ENCODE measurements at places on chromosomes 6 and 20.

DNA sequence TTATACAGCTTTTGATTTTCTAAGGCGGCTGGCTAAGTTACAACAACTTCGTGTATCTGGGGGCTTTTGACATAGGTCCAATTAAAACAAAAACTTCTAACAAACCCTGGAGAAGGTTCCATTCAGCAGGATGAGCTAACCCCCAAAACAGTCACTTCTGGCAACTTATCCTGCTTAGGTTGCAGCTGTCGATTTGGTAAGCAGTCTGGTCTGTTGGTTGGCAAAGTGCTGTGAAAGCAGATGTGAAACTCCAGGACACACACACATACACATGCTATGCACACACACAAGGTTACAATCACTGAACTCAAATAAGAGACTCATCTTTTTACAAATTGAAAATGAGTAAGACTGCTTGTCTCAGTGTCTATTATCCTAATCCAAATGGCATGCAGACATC lies 119.0 kb upstream of the STMND1 start:
- no peak for DNase-seq

- no peak for DNase-seq
These were observed 56.4 kb downstream of the ZMYND8 start for GRCh38 chr20:47300071-47300470.

- DNase-seq: no peak
These were observed 284.9 kb upstream of the NRSN1 start for GRCh38 chr6:23841116-23841515.

- DNase-seq: peak; percentile 95
These were observed at the start of gene KIF3B for GRCh38 chr20:32277361-32278198. KIF3B (plus strand) TSS chr20:32277651; CDS start chr20:32309778, 32,127 bp downstream.

DNA sequence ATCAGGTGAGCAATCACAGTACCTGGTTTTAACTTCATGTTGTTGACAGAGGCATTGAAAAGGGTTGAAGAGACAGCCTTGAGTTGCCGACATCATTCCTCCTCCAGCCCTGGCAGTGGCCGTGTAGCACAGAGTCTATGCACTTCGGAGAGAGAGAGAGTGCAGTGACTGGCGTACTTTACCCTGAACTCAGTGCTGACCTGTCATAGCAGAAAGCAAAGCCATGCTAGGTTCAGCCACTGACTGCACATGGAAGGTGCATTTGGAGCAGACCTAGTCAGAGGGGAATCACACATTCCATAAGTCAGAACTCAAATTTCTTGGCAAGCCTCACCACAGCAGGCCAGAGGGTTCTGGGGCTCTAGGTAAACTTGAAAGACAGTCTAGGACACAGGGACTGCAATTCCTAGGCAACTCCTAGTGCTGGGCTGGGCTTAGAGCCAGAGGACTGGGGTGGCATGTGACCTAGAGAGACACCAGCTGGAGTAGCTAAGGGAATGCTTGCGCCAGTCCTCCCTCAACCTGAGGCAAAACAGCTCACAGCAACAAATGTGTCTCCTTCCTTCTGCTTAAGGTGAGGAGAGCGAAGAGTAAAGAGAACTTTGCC lies 69.1 kb downstream of the ELOVL4 start:
- no peak for DNase-seq

DNA sequence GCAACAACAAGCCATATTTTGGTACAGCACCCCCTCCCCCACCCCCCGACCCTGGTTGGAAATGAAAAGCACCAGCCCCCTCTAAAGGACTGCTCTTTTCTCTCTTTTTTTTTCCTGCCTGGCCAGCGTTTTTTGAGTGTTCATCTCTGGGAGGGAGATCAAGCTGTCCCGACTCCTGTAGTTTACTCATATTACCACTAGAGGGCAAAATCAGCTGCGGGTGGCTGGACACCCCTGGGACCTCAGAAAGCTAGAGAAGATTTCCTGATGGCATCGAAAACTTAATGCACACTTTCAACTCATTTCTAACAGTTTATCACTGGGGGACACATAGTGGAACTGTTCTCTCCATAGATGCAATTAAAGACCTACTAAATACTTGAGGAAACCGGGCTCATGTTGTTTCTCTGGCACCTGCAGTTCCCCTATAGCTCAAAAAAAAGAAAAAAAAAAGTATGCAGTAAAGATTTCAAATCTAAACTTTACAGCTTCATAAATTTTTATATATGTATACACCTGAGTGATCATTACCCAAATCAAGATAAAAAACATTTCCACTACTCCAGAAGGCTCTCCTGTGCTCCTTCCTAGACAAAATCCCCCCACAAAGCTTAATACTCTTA lies 24.4 kb downstream of the CNBD2 start:
- peak; percentile 83 for DNase-seq

GRCh38 chr6:131966443-131966842 lies 15.3 kb upstream of the CCN2 start:
- DNase-seq: no peak

DNA sequence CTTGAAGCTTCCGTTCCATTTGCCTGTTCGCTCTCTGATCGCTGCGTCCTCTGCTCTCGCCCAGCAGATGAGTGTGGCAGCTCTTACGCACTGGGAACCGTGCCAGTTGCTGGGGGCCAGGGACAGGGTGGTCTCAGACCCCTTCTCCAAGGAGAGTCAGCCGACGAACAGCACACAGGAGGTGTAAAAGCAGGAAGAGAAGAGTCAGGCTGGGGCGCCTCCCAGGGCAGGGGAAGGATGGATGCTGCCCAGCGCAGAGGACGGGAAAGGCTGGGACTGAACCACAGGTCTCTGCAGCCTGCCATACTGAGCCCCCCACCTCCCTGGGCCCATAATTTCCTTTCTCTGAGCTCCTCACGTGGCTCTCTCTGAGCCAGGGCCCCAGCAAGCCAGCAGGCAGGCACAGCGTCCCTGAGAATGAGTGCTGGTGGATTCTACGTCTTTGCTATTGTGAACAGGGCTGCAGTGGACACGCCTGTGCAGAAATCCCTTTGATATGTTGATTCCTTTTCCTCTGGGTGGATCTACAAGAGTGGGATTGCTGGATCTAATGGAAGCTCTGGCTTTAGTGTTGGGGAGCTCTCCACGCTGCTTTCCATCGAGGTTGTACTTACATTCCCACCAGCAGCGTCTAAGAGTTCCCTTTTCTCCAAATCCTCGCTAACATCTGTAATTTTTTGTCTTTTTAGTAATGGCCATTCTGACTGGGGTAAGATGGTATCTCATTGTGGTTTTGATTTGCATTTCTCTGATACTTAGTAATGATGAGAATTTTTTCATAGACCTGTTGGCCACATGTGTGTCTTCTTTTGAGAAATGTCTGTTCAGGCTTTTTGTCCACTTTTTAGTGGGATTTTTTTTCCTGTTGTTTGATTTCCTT lies 104.1 kb downstream of the PSMB1 start:
- DNase-seq: no peak

- DNase-seq: peak; percentile 55
These were observed 448 bp upstream of the RIN2 start for GRCh38 chr20:19757487-19758132.

- no peak for DNase-seq
These were observed 402.9 kb upstream of the SOX4 start for GRCh38 chr6:21190701-21191100.

GRCh38 chr20:722822-723644 lies 45.3 kb downstream of the SLC52A3 start:
- no peak for DNase-seq

GRCh38 chr20:16437387-16437996 lies 135.8 kb downstream of the KIF16B start:
- DNase-seq: no peak

DNA sequence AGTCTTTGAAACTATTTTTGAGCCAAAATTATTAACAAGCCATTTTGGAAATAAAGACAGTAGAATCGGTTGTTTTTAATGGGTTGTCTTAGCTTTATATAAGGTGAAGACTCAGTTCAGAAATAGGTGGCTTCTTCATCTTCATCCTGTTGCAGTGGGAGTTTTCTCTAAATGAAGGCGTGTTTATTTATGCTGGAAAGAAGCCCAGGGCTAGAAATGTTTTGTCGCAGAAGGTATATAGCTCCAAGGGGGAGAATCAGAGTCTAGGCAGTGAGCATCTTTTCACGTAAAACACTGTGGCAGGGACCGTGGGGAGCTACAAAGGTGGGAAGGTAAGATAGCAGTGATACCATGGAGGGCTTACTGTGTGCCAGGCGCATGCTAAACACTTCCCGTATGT lies 34.3 kb downstream of the FARS2 start:
- DNase-seq: no peak

- DNase-seq: no peak
These were observed 7.8 kb downstream of the ADA start for GRCh38 chr20:44643596-44644229.

DNA sequence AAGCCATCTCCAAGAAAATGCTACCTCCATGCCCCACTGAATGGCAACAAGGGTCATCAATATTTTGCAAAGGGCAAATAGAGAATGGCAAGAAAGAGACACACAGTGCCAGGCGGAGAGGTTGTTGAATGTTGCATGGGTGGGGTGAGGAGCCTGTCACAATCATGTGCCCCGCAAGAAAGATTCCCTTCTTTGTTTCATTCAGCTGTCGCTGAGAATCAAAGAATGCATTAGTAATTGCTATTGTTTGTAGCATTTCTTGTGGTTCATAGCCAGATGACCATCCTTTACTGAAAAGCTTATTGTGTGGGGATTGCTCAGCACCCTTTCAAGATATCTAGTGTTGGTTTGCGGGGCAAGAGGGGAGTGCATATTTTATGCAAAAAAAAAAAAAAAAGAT lies 166.5 kb upstream of the QKI start:
- DNase-seq: no peak

DNA sequence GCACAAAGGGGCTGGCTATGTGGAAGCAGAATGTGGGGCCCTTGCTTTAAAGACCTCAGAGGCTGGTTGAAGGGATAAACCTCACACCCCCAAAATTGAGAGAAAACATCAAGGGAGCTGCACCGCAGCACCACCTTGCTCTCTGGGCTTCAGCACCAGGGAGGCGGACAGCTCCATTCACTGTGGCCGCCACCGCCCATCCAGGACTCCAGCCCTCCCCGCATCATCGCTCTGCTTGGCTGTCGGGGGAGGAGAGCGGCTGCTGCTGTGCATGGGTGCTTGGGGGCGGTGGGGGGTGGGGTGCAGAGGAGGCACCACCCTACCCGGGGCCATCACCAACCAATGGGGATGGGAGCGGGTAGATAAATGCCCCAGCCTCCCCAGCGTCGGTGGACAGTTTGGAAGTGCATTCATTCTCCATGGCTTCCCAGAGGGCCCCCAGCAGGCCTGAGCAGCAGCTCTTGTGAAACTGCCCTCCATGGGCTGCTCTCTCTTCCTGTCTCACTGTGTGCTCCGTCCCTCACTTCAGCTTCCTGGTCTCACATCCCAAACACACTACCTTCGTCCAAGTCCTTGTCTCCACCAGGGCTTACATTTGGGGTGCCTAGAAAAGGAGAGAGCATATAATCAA lies 75.7 kb upstream of the BHLHE23 start:
- peak; percentile 53 for DNase-seq

DNA sequence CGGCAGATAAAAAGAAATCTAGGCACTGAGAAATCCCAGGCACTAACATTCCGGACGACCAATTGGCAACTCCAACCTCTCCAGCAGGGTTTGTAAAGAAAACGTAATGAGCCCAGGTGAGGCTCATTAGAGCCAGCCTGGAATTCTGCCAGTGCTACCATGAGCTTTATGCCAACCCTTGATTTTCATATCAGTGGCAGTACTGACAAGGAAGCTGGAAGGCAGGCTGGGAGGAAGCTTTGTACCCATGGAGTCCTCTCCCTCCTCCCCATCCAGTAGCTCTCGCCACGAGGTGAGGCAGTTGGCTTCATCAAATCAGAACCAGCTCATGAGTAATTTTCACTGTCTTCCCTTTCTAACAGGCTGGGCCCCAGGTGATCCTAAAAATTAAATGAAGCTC lies 250.2 kb downstream of the ZNF217 start:
- no peak for DNase-seq

DNA sequence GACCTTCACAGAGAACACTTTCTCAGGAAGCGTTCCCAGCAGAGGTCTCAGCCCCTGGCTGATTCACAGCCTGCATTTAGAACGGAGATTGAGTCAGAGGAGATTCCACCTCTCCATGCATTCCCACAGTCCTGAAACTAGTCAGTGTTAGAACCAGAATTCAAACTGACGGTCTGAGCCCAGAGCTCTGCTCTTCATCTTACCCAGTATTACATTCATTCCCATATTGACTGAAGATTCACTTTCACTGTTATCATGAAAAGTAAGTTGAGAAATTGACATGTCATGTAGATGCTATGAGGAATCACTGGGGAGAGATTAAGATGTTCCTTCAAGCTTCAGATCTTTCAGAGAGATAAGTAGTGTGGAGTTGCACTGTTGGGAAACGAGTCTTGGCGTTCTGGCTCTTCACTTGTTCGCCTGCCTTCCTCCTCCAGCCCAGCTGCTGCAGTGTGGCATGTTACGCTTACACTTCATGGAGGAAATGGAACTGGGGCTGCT lies 28.3 kb downstream of the MAS1 start:
- no peak for DNase-seq

GRCh38 chr6:2875359-2876191 lies 27.5 kb downstream of the SERPINB9 start:
- DNase-seq: peak; percentile 76

GRCh38 chr6:74284284-74284683 lies 588.3 kb downstream of the CD109 start:
- DNase-seq: no peak

GRCh38 chr6:43673444-43674084 lies 14.0 kb downstream of the MRPS18A start:
- DNase-seq: no peak

DNA sequence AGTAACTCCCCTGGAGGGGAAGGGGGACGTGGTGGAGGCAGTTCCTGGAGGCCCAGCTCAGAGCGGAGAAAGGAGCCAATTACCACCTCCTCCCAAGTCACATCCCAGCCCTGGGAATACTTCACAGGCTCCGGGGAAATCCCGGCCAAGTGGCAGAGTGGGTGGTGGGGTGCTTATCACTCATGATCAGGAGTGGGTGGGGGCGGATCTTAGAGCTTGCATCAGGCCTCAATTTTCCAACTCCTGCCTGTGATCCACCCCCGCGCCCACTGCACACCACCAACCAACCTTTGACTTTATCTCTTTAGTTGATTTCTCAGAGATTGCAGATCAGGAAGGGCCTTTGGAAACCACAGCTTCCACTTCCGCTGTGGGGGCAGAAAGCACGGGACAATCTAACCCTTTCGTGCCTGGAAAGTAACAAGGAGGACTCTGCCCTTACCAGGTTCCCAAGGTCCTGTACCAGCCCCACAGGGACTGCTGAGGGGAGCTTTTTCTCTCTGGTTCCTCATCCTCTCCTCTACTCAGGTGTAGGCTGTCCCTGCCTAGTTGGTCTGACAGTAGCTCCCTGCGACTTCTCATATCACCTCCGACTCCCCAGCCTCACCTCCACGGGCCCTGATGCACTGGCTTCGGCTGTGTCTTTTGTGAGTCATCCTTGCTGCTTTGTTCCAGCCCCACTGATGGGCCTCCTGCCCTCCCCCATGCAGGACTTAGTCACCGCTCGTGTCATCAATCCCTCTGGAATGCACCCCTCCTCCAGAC lies 24.9 kb upstream of the IER3 start:
- DNase-seq: no peak
